ENCODE measurements at places on chromosomes 7 and 10. TPM values are rescaled to one million over a fixed set of nuclear protein-coding genes. Genes with fewer than 3 reads are reported as not detected.
A peak's percentile ranks its signal among the peaks of the same experiment; 100 is the strongest.

GRCh38 chr7:96361116-96361857 lies 39.4 kb upstream of the SLC25A13 start:
- no peak for DNase-seq

GRCh38 chr10:124306520-124306919 lies 112.2 kb downstream of the OAT start:
- no peak for DNase-seq

DNA sequence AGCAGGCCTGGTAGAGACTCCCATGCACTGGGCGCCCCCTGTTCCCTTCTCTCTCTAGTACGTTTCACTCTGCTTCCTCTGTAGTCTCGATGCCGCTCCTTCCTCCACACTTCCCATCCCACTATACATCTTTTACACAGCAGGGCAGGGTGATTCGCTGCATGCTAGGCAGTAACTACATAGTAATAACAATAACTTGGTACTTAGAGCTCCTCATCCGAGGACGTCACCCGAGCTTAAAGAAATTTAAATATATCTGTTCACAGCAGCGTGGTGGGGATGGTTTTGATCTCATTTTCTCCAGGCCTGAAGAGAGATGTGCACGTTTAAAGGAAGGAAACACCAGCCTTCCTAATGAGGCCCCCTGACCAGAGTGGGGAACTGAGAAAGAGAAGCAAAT lies 276.9 kb downstream of the SKAP2 start:
- DNase-seq: no peak

DNA sequence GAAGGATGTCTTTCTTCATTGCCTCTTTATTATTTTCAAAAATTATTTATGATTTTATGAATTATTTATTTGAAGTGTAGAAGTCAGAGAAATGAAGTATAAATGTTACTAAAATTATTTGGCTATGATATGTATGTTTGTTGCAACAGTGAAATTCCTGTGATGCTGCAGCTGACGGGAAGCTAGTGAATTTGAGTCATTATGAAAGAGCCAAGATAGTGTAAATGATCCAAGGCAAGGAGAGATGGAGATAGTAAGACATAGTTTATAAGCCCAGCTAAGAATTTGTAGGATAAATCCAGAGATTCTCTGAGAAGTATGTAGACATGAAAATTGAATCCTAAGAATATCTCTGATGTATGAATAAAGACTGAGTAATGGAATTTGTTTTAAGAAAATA lies 30.8 kb downstream of the CASD1 start:
- DNase-seq: no peak

GRCh38 chr7:36764929-36765328 lies 40.6 kb upstream of the AOAH start:
- DNase-seq: no peak

GRCh38 chr7:84637568-84638338 lies 443.2 kb upstream of the SEMA3A start:
- DNase-seq: no peak

DNA sequence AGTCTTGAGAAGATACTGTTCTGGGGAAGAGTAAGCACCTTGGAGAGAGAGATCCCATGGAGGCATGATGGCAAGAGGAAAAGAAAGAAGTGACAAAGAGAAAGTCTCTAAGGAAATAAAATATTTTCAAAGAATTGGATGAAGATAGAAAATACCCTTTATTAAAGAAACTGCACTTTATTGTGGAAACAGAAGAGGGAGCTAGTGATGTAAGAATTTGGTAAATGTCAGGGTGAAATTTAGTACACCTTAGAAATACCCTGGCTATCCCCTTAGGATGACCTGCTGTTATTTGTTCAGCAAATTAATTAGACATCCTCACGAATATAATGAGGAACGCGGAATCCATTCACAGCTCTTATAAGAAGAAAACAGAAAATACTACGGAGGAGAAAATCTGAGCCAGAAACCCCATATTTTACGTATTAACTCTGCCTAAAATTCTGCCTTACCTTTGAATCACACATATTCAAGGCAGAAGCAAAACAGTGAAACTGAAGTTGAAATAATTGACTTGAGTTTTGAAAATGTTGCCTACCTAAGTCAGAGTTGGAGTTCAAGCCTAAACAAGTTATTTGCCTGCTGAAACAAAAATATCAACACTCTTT lies 90.7 kb downstream of the TFPI2 start:
- no peak for DNase-seq

DNA sequence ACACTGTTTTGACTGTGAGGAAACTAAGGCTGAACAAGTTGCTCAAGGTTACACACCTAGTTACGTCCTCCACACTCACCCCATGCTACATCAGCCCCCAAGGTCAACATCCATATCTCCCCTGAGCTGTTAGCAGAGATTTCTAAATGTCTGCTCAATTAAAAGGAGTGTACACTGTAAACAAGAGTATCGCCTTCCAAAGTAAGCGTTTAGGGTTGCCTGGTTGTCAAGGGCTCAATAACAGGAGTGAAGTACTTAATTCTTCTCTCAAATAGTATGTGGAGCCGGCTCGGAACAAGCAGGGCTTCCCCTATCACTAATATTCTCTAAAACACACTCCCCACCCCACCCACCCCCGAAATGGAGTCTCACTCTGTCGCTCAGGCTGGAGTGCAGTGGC lies 412.8 kb upstream of the GALNT17 start:
- no peak for DNase-seq

DNA sequence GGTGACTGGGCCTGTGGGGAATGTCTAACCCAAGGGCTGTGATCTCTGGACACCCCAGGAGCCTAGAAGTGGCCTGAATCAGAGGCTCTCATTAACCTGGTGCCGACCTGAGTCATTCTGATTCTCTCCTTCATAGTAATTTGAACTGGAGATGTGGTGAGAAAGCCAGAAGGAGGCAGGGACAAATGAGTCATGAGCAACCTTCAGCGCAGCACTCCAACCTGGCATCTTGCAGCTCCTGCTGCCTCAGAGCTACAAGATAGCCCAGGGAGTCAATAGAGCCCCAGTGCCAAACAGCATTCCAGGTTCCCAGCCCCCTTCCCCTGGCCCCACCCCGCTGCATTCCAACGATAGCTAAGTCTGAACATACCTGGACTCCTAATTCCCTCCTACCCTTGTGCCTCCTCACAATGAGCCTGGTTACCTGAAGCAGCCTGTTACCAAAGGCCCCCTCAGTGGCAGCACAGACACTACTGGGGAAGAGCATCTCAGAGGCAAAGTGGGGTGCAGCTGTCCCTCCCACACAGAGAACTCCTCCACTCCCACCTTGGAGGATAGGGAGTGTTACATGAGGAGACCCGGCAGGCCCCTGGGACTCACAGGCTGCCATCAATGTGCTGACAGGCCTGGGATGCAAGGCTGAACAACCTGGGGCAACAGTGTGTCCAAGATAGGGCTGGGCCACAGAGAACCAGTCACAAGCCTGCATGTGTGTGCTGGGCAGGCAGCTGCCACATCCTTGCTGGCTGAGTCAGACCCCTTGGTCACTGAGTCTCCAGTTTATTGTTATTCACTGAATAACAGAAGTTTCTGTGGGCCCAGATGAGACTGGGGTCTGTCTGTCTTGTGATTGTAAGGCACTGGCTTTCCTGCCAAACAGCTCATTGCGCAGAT lies 76.8 kb upstream of the LEP start:
- peak; percentile 47 for DNase-seq

CYTH3 gene
- 35.6 TPM for total RNA-seq

PPP1R3C gene
- total RNA-seq: 41.2 TPM

All from occipital lobe (tissue), 3 donors.